Fibroblast of skin of back (primary cell): ENCODE measurements at places on chromosomes 16 and 17.

- no peak for DNase-seq
These were observed 103.3 kb downstream of the CCDC182 start for GRCh38 chr17:57641761-57642160.

GRCh38 chr17:79852748-79853147 is 13.5 kb upstream of the CBX4 start:
- DNase-seq, result peak; percentile 24

GRCh38 chr17:30372755-30373154 is 6.0 kb upstream of the CPD start:
- DNase-seq, result peak; percentile 38

DNA sequence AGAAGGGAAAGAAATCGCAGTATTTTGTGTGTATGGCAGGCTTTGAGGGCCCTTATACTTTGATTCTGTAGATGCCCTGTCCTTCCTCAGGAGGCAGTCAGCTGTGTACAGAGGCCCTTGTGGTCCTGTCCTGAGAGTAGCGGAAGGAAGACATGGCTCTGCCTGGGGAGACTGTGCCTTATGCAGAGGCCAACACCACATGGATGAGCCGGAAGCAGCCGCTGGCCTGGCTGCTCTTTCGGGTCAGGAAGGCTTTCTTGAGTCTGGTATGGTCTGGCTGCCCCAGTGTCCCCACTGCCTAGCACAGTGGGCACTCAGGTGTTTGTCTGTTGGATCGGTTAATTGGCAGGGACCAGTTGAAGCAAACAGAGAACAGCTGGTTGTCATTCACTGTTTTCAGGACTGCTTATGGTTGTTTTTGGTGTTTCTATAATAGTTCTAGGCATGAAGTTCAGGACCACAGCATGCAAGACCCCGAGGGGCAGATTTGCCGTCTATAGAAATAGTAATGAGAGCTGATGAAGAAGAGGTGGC is 12.4 kb downstream of the USP10 start:
- no peak for DNase-seq

DNA sequence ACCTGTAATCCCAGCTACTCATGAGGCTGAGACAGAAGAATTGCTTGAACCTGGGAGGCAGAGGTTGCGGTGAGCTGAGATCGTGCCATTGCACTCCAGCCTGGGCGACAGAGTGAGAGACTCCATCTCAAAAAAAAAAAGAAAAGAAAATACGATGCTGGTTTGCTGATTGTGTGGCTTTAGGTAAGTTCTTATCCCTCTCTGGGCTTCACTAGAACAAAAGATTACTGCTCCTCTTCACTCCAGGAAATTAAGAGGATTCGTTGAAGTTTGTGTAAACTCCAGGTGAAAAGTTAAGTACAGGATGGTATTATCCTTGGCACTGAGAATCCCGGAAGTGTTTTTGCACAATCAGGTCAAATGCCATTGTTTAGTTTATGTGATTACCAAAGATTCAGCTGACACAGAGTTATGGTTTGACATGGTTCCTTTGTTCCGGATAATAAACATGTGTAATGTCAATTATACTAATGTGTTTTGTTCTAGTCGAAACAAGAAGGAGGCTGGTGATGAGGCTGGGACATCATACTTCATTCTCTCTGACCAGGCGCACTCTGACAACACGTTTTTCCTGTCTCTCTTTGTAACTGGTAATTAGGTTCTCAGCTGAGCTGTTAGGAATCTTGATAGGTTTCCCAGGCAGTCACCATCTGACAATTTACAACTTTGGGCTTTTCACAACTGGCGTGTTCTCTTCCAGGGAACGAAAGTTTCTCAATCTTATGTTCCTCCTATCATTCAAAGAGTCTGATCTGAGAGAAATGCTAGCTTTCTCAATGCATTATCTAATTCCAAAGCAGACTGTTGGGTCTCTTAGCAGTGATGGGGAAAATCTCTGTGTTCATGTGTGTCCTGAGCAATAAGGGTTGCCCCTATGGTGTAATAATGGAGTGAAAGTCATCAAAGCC is 10.8 kb upstream of the TAOK1 start:
- DNase-seq, result no peak

- DNase-seq, result peak; percentile 55
These were observed 30.1 kb upstream of the BAHCC1 start for GRCh38 chr17:81365148-81365600.

- DNase-seq, result no peak
These were observed 4.7 kb downstream of the DGKE start for GRCh38 chr17:56838687-56839086.

DNA sequence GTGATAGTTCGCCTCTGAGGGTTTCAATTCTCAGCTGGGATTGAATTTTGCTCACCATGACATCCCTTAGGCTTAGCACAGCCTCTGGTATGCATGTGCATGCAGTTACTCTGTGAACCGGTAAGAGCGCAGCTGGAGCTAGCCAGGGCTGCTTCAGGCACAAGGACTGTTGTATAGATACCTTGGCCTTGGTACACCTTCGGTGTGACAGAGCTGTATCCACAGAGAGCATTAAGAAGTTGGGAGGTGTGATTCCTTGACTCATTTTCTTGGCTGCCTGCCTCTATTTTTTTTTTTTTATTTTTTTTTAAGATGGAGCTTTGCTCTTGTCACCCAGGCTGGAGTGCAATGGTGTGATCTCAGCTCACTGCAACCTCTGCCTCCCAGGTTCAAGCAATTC is 2.2 kb upstream of the NUTF2 start:
- DNase-seq, result peak; percentile 41

GRCh38 chr16:10862438-10862837 is 14.6 kb upstream of the CIITA start:
- peak; percentile 7 for DNase-seq

DNA sequence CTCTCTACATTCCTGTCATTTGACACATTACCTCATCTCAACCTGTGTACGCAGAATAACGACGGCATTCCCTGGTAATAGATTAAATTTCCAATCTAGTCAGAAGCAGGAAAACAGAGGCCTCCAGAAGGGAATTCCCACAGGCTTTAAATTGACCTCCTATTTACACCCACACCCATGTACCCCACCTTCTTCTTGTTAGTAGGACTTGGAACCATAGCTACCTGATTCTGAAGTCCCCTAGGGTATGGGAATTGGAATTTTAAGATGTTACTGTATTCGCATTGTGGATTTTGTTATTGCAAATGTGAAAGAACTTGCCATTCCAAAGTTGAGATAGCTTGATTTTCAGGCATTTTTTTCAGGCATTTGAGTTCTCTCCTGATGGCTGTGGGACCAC is 377.5 kb upstream of the DYNLRB2 start:
- DNase-seq, result no peak

DNA sequence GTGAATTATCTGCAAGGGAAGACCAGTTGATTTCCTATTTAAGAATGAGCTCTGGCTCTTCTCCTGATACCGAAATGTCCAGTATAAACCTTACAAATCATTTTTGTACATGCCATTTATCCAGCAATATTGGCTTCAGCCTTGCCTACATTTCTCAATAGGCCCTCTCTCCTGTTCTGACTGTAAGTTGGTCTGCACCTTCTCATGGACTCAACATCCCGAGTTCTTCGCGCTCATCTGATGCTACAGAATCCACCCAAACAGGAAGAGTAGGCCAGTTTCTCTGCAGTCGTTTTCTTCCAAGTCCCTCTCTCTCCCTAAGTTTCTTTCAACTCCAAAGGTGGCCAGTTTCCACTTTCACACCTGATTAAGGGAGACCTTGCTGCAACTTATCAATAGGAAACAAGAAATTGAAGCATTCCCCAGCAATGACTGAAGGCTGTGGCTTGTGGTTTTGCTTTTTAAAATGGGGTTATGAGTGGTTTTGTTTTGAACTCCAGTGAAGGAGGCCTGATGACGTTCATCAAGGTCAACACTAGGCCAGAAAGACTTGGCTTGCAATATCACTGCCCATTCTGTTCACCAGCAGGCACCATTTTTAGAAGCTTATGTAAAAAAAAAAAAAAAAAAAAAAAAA is 383.0 kb downstream of the MAF start:
- no peak for DNase-seq

DNA sequence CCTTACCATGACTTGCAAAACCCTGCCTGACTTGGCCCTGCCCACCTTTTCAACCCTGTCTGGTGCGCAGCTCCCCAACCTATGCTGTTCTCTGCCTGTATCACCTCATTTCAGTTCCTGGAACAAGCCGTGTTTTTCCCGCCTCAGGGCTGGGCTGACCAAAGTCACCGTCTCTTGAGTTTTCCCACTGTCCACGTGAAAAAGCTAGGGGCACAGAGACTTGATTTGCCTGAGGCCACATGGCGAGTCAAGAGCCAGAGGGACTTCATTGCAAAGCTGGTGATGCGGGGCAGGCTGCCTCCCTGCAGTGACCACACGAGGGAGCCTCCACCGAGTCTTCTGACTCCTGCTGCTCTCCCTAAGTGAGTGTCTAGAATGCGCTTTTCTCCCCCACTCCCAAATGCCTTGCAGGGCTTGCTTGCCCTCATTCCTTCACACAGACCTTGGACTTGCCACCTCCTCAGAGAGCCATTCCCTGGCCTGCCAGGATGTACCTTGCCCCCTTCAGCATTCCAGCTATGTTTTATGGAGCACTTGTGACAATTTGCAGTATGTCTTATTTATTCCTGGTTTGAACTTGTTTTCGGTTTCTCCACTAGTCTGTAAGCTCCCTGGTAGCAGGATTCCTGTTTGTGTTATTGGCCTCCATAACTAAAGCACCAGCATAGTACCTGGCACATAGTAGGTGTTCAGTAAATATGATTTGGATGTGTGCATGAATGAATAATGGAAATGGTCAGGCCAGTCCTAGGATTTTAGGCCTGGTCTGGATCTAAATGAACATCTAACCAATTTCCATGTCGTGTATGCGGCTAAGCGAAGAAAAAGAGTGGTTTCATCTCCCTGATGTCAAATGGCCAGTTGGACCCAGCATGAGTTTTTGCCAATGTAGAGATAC is 252.3 kb downstream of the SNX29 start:
- DNase-seq, result peak; percentile 71

- no peak for DNase-seq
These were observed 353.1 kb upstream of the MON1B start for GRCh38 chr16:76837872-76838271.

DNA sequence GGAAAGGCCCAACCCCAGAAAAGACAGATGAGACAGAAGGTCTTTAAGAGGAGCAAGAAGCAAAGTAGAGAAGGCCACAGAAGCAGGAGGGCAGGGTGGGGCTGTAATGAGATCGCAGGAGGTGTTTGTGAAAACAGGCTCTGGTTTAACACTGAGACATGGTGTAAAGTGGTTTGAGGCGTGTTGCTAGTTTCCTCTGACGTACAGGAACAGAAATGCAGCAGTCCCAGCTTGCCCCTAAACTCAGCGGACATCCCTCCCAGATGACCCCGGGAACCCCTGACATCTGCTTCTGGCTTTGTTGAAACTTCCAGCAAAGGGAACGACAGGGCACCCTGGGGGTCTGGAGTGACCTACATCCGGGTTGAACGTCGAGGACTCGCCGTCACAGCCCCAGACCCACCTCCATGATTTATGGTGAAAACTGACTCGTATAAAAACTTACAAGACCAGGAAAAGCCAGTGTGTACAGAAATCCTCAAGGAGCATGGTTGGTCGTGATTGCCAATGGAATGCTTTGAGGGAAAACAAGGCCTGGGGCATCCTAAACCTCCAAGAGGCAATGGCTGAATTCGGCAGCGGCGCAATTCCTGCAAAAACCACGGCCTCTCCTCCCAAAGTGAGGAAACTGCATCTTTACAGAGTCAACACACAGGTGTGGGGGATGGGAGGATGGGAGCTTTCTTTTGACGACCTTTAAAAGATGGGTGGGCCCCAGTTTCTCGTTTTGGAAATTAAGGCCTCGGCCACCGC is 25.8 kb downstream of the LITAF start:
- peak; percentile 28 for DNase-seq

DNA sequence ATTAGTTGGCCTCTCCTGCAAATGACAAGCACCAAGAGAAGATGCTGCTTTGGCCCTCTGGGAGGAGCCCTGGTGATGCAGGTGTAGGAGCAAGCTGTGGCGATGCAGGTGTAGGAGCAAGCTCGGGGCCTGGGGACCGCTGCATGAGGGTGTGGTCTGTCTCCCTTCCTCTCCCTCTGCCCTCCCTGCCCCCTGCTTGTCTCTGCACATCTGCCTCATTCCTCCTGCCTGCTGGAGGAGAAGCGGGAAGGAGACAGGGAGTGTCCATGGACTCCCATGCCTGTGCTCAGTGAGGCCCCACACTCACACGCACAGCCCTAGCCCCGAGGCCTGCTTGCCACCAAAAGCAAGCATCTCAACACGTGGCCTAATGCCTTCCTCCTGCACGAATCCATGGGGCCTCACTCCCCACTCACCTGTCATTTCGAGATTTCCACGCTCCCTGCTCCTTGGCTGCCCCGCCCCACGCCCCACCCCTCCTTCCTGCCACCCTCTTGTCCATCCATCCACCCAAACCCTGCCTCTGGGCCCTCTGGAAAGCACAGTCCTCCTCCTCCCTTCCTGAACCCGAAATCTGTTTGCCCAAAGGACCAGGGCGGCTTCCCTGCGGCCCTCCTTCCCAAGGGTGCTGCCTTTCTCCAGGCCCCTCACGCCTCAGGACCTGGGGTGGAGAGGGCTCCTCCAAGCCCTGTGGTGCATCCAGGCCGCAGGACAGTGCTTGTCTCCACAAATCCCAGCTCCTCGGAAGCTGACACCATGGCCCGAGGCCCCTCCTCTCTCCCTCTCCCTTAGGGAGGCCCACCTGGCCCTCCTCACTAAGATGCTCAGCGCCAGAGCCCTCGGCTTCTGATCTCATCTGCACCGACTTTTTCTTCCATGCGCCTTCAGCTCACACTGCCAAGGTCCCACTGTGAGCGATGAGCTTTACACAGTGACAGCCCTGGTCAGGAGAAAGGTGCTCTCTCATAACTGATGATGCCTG is 11.8 kb upstream of the ALDH3A1 start:
- no peak for DNase-seq

GRCh38 chr16:57824888-57825287 is 22.6 kb upstream of the KIFC3 start:
- DNase-seq, result no peak

DNA sequence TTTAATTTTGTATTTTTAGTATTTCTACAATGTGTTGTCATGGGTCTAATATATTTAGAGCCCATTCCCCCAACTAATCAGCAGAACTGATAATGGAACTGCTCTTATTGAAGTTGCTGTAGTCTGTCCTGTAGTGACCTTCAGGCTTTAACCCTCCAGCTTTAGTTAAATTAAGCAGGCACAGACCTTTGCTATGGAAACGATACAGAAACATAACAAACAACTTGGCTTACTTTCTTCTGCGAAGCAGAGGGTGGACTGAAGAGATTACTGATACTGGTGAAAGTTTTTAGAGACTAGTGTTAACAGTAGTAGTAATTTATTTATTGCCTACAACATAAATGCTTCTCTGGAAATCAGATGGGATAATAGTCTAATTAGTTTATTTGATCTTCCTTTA is 61.4 kb downstream of the NFATC3 start:
- DNase-seq, result peak; percentile 9

- peak; percentile 11 for DNase-seq
These were observed 732 bp upstream of the EXOSC6 start for GRCh38 chr16:70252355-70252988.

- DNase-seq, result no peak
These were observed 56.9 kb downstream of the PIGL start for GRCh38 chr17:16273929-16274339.
